NCI-H1436 treated with DMSO at 0.1 percent for 48 hours (cell line): ENCODE measurements at places on chromosomes 16 and 17.

DNA sequence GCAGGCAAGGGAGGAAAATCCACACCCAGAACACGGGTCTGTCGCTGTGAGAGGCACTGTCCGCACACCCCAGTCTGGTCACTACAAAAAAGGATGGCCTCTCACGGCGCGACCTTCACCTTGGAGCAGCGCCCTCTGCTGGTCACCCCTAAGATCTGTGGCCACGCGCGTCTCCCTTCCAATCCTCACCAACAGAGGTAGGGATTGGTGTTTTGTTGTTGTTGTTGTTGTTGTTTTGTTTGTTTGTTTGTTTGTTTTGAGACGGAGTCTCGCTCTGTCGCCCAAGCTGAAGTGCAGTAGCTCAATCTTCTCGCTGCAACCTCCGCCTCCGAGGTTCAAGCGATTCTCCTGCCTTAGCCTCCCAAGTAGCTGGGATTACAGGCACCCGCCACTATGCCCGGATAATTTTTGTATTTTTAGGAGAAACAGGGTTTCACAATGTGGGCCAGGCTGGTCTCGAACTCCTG is 15.0 kb upstream of the C17orf58 start:
- no peak for DNase-seq

DNA sequence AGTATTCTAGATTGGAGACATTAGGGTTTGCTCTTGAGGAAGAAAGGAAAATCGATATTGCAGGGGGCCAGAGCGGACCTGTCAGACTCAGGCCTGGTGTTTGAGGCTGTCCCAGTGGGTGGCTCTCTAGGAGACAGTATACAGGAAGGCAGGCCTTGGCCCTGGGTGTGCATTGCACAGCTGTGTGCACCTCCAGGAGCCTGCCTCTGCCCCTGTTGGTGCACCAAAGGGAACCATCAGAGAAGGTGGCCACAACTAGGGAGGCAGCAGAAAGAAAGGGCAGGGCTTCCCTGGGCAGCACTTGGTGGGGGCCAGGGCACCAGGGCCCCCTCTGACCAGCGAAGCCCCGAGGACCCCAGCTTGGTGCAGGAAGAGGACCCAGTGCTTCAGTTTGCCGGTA is 188.0 kb downstream of the NTN1 start:
- no peak for DNase-seq

- no peak for DNase-seq
Measured at GRCh38 chr16:28522792-28523191, 16.0 kb downstream of the NUPR1 start.

- no peak for DNase-seq
Measured at GRCh38 chr16:75181630-75182029, 25.3 kb downstream of the CTRB2 start.

GRCh38 chr17:68972119-68972704 is 17.0 kb upstream of the ABCA8 start:
- no peak for DNase-seq

- no peak for DNase-seq
Measured at GRCh38 chr17:44263345-44263902, 4.5 kb downstream of the SLC4A1 start.

- no peak for DNase-seq
Measured at GRCh38 chr17:76237859-76238313, 2.4 kb downstream of the RNF157 start.

DNA sequence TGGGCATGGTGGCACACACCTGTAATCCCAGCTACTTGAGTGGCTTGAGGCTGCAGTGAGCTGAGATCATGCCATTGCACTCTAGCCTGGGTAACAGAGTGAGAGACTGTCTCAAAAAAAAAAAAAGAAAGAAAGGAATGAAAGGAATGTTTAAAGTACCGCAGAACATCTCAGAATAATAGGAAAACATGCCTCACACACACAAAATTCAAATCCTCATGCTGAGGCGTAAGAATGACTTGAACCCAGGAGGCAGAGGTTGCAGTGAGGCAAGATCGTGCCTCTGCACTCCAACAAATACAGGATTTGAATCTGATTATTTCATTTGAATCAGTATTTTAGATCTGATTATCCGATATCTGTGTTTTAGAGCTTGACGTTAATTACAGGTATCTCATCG is 21.3 kb upstream of the GAA start:
- DNase-seq: no peak

GRCh38 chr17:5118219-5118618 is 2.4 kb downstream of the USP6 start:
- DNase-seq: no peak

DNA sequence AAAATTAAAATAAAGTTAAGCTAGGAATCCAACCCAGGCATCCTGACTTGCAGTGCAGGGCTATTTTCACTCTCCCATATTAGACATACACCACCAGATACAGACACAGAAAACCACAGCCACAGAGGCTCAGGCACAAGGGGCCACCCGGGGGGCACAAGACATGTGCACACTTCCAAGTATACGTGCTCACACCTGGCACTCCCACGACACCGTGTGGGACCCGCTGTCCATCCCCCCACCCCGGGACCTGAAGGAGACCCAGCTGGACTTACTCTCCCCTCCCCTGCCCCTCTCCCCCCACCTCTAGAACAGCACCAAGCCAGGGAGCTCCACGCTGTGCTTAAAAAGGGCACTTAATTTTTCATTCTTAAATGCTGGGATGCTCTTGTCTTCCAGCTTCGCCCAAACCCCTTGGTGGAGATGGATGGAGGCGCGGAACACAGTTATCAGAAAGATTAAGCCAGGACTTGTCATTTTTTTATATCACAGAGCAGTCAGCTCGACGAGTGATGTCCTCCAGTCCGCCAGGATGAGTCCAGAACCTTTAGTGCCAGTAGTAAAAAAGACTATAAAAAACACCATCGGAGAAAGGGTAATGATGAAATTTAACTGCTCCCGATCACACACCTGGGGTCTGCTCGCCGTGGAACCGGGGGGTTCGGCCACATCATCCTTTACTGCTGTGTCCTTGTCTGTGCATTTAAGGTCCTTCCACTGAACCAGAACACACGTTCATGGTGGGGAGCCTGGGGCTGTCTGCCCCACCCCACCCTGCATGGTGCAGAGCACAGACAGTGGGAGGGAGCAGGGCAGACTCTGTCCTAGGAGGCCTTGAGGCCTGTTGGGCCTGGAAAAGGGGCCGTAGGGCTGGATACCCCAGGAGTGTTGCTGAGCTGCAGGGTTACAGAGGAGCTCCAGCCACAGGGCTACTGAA is 73.3 kb upstream of the LHX1 start:
- DNase-seq: no peak

- DNase-seq: no peak
Measured at GRCh38 chr17:60188759-60189158, 39.0 kb downstream of the CA4 start.

DNA sequence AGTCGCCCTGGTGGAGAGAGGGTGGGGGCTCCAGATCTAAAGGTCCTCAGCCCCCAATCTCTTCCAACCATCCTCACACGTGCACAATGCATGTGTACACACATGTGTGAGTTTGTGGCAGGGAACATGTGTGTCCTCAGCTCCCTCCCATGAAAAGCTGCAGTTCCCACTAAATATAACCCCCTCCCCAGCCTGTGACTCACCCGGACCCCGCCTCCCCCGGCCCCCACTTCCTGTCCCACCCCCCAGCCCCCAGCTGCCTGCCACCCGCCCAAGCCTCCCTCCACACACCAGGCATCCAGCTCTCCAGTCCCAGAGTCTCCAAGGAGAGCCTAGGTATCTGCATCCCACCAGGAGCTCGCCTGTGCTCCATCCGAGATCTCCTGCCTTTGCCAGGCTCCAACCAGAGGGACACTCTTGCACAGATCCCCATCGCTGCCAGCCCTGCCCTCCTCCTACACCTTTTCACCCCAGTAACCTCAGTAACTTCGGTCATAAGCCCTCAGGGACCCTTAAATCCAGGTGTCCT is 3.9 kb downstream of the DLG4 start:
- DNase-seq: no peak

- no peak for DNase-seq
Measured at GRCh38 chr16:57600952-57601580, 27.4 kb upstream of the ADGRG1 start.

- no peak for DNase-seq
Measured at GRCh38 chr17:65417406-65418221, 143.8 kb downstream of the AXIN2 start.

- no peak for DNase-seq
Measured at GRCh38 chr16:8070506-8070905, 519.8 kb downstream of the TMEM114 start.
